Fibroblast of skin of back (primary cell): ENCODE measurements at places on chromosomes 1 and 21.
A peak's percentile ranks its signal among the peaks of the same experiment; 100 is the strongest.

- DNase-seq, result peak; percentile 23
These were observed 5.6 kb downstream of the SETDB1 start for GRCh38 chr1:150931773-150932172.

DNA sequence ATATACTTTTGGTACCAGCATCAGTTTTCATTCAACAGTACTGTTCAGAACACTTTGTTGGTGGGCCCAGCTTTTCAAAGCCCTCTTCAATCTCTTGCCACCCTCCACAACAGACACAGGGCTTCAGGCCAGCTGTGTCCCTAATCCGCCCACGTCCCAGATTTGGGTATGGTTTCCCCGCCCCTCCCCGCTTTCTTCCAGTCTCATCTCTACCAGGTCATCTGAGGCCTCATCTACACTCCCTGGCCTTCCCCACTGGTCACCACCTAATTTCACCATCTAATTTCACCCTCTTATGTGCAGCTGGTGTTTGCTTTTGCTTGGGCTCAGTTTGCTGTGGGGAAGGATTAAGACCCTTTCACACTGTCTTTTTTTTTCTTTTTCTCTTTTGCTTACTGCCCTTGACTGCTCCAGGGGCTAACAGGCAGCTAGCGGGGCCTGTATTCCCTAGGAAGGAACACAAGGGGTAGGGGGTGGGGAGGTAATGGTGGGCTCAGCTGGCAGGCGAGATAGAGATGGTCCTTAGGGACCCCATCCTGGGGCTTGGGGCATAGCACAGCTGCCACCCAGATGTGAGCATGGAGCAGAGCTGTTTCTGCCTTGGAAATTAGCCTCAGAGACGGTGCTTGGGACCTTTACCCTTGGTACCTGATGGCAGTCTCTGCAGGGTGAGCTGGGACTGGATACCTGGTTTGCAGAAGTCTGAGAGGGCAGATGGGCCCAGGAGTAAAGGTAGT is 3.8 kb upstream of the EPB41 start:
- DNase-seq, result no peak

DNA sequence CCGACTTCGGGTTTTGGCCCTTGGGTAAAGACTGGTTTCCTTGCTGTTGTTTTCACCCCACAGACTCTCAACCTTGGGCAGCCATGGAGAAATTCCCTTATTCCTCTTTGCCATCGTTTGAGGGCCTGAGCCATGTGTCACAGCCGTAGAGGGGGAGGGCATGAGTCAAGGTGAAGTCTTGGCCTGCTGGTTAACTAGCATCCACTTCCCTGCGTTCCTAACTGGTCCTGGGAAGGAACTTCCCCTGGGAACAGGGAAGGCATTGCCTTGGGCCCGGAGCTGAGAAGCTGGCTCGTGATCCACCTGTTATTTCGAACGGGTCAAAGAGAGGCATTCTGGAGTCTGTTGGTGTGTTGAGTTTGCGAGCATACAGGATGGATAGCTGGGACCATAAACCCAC is 464.9 kb downstream of the CAMTA1 start:
- DNase-seq, result peak; percentile 35

DNA sequence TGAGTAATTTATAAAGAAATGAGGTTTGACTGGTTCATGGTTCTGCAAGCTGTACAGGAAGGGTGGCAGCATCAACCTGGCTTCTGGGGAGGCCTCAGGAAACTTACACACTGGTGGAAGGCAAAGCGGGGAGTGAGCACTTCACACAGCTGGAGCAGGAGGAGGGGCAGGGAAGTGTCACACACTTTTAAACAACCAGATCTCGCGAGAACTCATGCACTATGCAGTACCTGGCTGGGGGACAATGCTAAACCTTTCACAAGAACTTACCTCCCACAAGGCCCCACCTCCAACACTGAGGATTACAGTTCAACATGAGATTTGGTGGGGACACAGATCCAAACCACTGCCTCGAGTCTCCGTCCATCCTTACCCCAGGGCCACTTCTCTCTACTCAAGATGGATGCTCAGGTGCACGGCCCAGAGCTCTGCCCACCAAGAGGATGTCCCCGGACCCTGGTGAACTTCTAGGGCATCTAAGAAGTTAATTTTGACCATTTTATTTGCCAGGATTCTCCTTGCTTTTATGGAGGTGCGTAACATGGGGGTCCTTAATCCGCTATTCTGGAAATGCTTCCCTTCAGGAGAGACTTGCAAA is 22.7 kb upstream of the ACTRT2 start:
- no peak for DNase-seq

DNA sequence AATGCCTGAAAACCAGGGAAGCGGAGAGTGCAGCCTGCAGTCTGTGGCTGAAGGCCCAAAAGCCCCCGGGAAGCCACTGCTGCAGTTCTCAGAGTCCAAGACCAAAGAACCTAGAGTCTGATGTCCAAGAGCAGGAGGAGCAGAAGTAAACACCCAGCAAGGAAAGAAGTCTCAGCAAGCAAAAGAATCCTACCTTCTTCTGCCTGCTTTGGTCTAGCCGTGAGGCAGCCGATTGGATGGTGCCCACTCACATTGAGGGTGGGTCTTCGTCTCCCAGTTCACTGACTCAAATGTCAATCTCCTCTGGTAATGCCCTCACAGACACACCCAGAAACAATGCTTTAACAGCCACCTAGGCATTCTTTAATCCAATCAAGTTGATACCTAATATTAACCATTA is 217.5 kb downstream of the PLA2G4A start:
- no peak for DNase-seq
